CD4-positive, alpha-beta memory T cell (primary cell): ENCODE measurements at places on chromosomes 2 and 18. TPM values are rescaled to one million over a fixed set of nuclear protein-coding genes. Genes with fewer than 3 reads are reported as not detected.
A peak's percentile ranks its signal among the peaks of the same experiment; 100 is the strongest.

Gene TFCP2L1
- not detected for total RNA-seq

Gene TCF23
- total RNA-seq: not detected

Gene PSD4
- 100.0 TPM for total RNA-seq

GRCh38 chr18:9642799-9643462, 28.6 kb upstream of the PPP4R1 start:
- H3K4me3 ChIP-seq: no peak overlapping the region
- H3K27ac ChIP-seq: no peak overlapping the region
- H3K4me1 ChIP-seq: no peaks in the 10 kb centered on the region
- no peak for DNase-seq
- H3K36me3 ChIP-seq: no peaks in the 10 kb centered on the region

DNA sequence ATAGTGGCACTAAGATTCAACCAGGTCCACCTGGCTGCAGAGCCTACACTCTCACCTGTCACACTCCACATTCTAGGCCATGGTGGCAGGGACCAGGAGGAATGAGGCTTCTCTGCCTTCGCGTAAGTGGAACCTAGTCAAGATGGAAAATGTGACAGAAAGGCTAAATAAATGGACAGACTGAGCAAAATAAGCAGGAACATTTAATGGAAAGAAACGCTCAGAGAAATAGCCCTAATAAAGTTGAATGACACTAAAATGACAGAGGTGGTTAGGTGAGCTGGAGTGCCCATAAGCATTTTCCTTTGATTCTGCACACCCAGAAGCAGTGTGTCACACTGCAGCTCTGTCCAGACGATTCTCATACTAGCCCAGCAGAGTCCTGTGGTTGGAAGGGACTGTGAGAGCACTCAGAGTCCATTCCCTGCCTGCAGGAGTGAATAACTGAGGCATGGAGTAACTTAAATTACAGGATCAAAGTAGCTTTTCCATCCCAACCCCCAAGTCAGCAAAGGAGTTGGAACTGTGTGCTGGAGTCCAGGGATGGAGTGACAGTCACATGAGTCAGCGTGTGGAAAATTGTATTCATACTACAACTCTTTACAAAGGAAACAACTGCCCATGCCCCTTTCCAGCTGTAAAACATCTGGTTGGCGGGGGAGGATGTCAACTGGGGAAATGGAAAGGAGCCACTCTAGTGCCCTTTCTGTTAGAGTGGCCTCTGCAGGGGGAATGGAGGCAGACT, 105.4 kb upstream of the LGALSL start:
- no peak for DNase-seq
- no peak overlapping the region for H3K27ac ChIP-seq
- H3K27me3 ChIP-seq: no peaks in the 10 kb centered on the region
- H3K4me1 ChIP-seq: no peaks in the 10 kb centered on the region
- no peak overlapping the region for H3K4me3 ChIP-seq

- no peaks in the 10 kb centered on the region for H3K36me3 ChIP-seq
- no peak overlapping the region for H3K4me3 ChIP-seq
- no peak for DNase-seq
- H3K27me3 ChIP-seq: no peaks in the 10 kb centered on the region
Measured at GRCh38 chr2:69715964-69716363, 26.0 kb upstream of the ANXA4 start.

GRCh38 chr18:362311-363290, 94.8 kb upstream of the THOC1 start:
- H3K4me3 ChIP-seq: no peak overlapping the region
- H3K27ac ChIP-seq: no peak overlapping the region
- no peaks in the 10 kb centered on the region for H3K36me3 ChIP-seq
- DNase-seq: no peak

- DNase-seq: no peak
- H3K36me3 ChIP-seq: no peaks in the 10 kb centered on the region
- no peaks in the 10 kb centered on the region for H3K27me3 ChIP-seq
- H3K4me1 ChIP-seq: no peaks in the 10 kb centered on the region
Measured at GRCh38 chr2:221486106-221486505, 86.0 kb downstream of the EPHA4 start.

DNA sequence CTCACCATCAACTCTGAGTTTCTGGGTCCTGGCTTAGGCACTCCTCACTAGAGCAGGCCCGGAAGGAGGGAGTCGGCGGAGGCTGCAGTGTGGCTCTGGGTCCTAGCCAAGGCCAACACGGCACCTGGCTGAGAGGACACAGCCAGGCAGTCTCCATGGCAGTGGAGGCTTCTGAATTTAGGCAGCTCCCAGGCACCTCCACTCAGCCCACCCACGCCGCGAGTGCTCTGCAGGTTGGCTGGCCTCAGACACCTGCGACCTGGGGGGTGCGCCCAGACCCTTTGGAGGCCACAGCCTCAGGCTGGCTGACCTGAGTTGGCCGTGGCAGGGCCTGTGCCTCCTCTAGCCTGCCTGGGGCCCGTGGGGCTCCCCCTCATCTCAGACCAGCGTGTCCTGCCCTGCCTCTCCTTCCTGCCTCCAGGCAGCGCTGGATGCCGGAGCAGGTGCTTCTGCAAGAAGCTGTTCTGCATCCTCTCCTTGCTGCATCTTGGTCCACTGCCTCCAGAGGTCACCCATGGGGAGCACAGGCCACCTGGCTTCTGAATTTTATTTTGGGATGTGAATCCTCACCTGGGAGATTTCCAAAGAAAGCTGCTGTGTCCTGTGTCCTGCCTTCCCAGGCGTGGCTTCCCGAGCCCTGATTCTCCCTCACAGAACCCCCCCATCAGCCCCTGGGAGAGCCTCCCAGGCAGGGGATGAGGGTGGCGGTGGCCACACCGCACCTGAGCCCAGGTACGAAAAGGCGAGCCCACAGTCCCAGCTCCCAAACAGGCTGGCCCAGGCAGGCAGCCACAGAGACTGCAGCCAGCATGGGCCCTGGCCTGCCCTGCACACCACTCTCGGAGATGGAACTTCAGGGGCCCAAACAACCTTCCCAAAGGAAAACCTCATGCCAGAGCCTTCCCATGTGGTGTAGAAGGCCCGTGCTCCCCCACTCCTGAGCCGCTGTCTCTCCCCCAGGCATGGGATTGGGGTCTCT, 23.4 kb downstream of the AQP12A start:
- DNase-seq: no peak
- H3K27ac ChIP-seq: no peak overlapping the region
- H3K27me3 ChIP-seq: no peaks in the 10 kb centered on the region
- no peak overlapping the region for H3K4me3 ChIP-seq

GRCh38 chr2:207873794-207874193, 104.1 kb upstream of the FZD5 start:
- DNase-seq: no peak
- no peaks in the 10 kb centered on the region for H3K36me3 ChIP-seq
- no peak overlapping the region for H3K27ac ChIP-seq
- H3K4me1 ChIP-seq: no peaks in the 10 kb centered on the region
- no peaks in the 10 kb centered on the region for H3K27me3 ChIP-seq

DNA sequence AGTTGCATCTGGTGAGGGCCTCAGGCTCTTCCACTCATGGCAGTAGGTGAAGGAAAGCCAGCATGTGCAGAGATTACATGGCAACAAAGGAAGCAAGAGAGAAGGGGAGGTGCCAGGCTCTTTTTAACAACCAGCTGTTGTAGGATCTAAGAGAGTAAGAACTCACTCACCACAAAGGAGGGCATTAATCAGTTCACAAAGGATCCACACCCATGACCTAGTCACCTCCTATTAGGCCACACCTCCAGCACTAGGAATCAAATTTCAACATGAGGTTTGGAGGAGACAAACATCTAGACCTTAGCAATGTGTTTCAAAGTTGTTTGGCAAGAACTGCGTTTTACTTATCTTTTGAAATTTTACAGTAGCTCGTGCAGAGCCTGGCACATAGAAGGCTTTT, 20.5 kb upstream of the REG3A start:
- H3K4me1 ChIP-seq: no peaks in the 10 kb centered on the region
- no peak overlapping the region for H3K27ac ChIP-seq
- no peaks in the 10 kb centered on the region for H3K36me3 ChIP-seq
- no peak overlapping the region for H3K4me3 ChIP-seq

GRCh38 chr2:18834341-18834740, 245.0 kb upstream of the NT5C1B start:
- no peak overlapping the region for H3K4me3 ChIP-seq
- H3K4me1 ChIP-seq: no peaks in the 10 kb centered on the region
- no peaks in the 10 kb centered on the region for H3K36me3 ChIP-seq
- DNase-seq: no peak
- no peak overlapping the region for H3K27ac ChIP-seq
- H3K27me3 ChIP-seq: no peaks in the 10 kb centered on the region

GRCh38 chr2:29187926-29188325, 72.7 kb downstream of the CLIP4 start:
- H3K27ac ChIP-seq: no peak overlapping the region
- peaks cover 6% of the 10 kb centered on the region for H3K4me1 ChIP-seq
- H3K27me3 ChIP-seq: no peaks in the 10 kb centered on the region

GRCh38 chr2:127255146-127255545, 35.0 kb upstream of the CYP27C1 start:
- peaks cover 28% of the 10 kb centered on the region for H3K36me3 ChIP-seq
- H3K4me3 ChIP-seq: no peak overlapping the region
- no peaks in the 10 kb centered on the region for H3K4me1 ChIP-seq
- DNase-seq: no peak
- no peak overlapping the region for H3K27ac ChIP-seq

- no peak overlapping the region for H3K4me3 ChIP-seq
- no peak for DNase-seq
- no peaks in the 10 kb centered on the region for H3K36me3 ChIP-seq
- no peak overlapping the region for H3K27ac ChIP-seq
Measured at GRCh38 chr2:179137200-179137759, 87.3 kb upstream of the CCDC141 start.

GRCh38 chr18:37702841-37703240, 137.2 kb upstream of the CELF4 start:
- H3K4me3 ChIP-seq: no peak overlapping the region
- H3K27me3 ChIP-seq: no peaks in the 10 kb centered on the region
- no peak overlapping the region for H3K27ac ChIP-seq
- no peaks in the 10 kb centered on the region for H3K36me3 ChIP-seq
- DNase-seq: no peak

- no peaks in the 10 kb centered on the region for H3K27me3 ChIP-seq
- no peaks in the 10 kb centered on the region for H3K36me3 ChIP-seq
- no peak overlapping the region for H3K4me3 ChIP-seq
- no peaks in the 10 kb centered on the region for H3K4me1 ChIP-seq
- no peak for DNase-seq
- H3K27ac ChIP-seq: no peak overlapping the region
Measured at GRCh38 chr2:71943238-71944182, 204.2 kb downstream of the CYP26B1 start.

DNA sequence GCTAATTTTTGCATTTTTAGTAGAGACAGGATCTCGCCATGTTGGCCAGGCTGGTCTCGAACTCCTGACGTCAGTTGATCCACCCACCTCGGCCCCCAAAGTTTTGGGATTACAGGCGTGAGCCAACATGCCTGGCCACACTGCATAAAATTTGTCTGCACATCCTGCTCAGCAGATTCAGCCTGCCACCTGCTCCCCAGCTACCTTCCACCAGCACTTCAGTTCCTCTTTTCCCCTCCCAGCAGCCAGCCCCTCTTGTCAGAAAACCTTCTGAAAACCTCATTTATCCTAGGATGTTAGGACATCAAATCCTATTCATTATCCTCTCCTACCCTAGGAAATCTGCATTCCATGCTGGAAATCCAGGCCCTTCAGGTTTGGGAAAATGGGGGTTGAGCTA, 99.4 kb upstream of the STPG4 start:
- H3K4me1 ChIP-seq: no peaks in the 10 kb centered on the region
- no peaks in the 10 kb centered on the region for H3K27me3 ChIP-seq
- no peaks in the 10 kb centered on the region for H3K36me3 ChIP-seq
- no peak overlapping the region for H3K27ac ChIP-seq
- DNase-seq: no peak

DNA sequence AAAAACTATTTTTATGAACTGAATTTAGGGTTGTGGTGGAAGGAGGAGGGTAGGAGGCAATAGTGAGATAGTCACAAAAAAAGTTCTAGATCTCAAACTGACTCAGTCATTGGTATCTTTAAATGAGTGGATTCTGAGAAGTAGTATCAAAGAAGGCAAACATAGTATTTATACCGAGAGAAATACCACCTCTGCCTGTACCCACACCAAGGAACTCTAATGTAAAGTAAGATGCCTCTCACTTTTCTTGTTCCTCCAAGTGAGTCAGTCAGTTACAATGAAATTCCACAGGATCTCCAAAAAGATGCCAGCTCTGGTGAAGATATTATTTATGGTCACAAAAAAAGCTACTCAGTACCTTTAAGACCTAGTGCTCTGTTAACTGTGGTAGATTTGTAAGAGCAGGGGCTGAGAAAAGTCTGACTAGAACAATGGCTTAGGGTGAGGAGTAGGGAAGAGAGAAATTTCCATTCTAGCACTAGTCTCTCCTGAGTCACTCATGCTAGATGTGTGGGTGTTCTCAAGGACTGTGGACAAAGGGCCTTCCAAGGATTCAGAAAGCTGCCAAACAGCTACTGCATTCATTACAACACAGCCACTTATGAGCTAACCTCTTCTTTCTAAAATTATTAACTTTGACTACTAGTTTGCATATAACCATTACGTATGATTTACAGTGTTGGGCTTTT, 36.3 kb downstream of the YWHAQ start:
- H3K4me1 ChIP-seq: peaks cover 50% of the 10 kb centered on the region
- H3K27me3 ChIP-seq: no peaks in the 10 kb centered on the region
- DNase-seq: no peak
- peaks cover 15% of the 10 kb centered on the region for H3K36me3 ChIP-seq
- H3K27ac ChIP-seq: peak overlapping the region; percentile 5

DNA sequence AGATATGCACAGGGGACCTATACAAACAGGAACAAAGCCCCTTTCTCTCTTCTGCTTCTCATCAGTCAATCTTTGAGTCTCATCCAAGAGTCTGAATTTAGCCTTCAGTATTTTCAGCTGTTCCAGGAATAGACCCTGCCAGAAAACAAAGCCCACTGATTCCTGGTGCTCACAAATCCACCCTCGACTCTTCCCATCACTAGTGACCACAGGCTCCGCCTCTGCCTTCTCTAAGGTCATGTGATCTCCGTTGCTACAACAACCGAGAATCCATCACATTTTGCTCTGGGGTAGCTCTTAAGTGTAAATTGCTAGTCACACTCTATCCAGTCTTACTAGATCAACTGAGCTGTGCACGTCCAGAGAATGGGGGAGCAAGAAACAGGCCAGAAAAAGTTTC, 46.4 kb upstream of the SPTBN1 start:
- H3K4me1 ChIP-seq: peaks cover under 1% of the 10 kb centered on the region
- no peak overlapping the region for H3K4me3 ChIP-seq
- no peak overlapping the region for H3K27ac ChIP-seq
- no peaks in the 10 kb centered on the region for H3K36me3 ChIP-seq

- H3K4me1 ChIP-seq: no peaks in the 10 kb centered on the region
- DNase-seq: no peak
- H3K36me3 ChIP-seq: no peaks in the 10 kb centered on the region
- H3K4me3 ChIP-seq: no peak overlapping the region
Measured at GRCh38 chr2:51791496-51791895, 759.6 kb upstream of the NRXN1 start.

DNA sequence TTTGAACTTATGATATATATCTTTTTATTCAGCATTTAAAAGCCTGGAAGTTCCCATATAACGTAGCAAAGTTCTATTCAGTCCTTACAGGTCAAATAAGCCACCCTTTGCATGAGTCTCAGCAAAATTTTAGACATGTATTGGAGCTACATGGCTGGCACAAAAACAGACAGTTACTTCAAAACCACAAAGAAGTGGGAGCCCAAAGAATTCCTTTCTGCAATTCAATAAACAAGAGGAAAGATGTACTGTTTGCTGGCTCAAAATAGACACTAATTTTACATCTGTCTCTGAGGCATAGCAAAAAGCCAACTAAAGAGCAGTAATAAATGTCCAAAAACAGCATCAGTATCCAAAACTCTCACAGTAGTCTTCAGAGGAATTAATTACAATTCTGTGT, 87.0 kb downstream of the ZEB2 start:
- H3K36me3 ChIP-seq: no peaks in the 10 kb centered on the region
- H3K27ac ChIP-seq: no peak overlapping the region
